CD14-positive monocyte (primary cell): ENCODE measurements at places on chromosomes 5 and 9. TPM values are rescaled to one million over a fixed set of nuclear protein-coding genes. Genes with fewer than 3 reads are reported as not detected.

DNA sequence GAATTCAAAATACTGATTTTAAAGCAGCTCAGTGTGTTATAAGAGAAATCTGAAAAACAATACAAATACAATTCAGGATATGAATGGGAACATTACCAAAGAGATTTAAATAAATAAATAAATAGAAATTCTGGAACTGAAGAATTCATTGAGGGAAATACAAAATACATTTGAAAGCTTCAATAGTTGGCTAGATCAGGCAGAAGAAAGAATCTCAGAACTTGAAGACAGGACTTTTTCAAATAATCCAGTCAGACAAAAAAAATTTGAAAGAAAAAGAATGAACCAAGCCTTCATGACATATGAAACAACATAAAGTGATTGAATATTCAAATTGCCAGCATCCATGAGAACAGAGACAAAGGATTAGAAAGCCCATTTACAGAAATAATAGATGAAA, 59.6 kb upstream of the TLX3 start:
- no peaks in the 10 kb centered on the region for H3K27me3 ChIP-seq
- no peak overlapping the region for H3K4me3 ChIP-seq
- H3K4me1 ChIP-seq, result no peaks in the 10 kb centered on the region
- no peak for DNase-seq

- H3K4me3 ChIP-seq, result no peak overlapping the region
- H3K27ac ChIP-seq, result no peak overlapping the region
- peak; percentile 86 for DNase-seq
- H3K4me1 ChIP-seq, result peaks cover 47% of the 10 kb centered on the region
These were observed 38.0 kb upstream of the ADAM19 start for GRCh38 chr5:157613385-157614245.

GRCh38 chr5:125125031-125125823, 378.8 kb upstream of the ZNF608 start:
- no peaks in the 10 kb centered on the region for H3K4me1 ChIP-seq
- H3K4me3 ChIP-seq, result no peak overlapping the region
- H3K27me3 ChIP-seq, result no peaks in the 10 kb centered on the region
- no peak overlapping the region for H3K27ac ChIP-seq

DNA sequence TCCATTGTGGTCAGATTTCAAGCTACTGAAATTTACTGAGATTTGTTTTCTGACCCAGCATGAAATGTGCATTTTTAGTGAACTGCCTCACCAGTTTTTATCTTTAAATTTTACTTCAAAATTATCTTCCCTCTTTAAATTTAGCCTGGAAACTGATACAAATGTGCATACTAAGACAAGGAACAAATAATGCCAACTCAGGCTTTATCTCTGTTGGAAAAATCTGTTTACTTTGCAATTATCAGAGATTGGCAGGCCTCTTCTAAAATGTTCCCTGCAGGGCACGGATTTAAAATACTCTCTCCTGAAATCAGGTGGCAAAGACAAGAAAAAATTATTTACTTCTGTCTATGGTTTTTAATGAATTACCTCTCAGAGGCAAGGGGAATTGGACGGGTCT, 151.0 kb upstream of the PTCH1 start:
- no peaks in the 10 kb centered on the region for H3K36me3 ChIP-seq
- H3K4me1 ChIP-seq, result no peaks in the 10 kb centered on the region
- DNase-seq, result no peak

DNA sequence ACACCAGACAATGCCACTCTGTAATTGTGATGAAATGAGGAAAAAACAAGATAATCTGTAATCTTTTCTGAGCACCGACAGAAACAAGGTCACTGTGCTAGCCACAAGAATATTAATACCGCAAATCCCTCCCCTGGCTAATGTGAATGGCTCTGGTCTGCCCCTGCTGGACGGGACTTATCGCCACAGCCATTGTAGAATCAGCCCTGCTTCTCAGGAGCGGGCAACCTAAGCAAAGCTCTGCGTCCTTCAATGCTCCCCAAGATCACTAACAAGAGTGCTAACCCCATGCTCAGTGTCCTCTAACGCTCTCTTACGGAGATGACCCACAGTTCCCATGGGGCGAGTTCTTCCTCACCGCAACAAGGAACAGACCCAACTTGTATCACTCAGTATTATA, 42.7 kb downstream of the OR2V1 start:
- peaks cover 3% of the 10 kb centered on the region for H3K27me3 ChIP-seq
- no peaks in the 10 kb centered on the region for H3K36me3 ChIP-seq
- no peaks in the 10 kb centered on the region for H3K4me1 ChIP-seq
- no peak for DNase-seq

DNA sequence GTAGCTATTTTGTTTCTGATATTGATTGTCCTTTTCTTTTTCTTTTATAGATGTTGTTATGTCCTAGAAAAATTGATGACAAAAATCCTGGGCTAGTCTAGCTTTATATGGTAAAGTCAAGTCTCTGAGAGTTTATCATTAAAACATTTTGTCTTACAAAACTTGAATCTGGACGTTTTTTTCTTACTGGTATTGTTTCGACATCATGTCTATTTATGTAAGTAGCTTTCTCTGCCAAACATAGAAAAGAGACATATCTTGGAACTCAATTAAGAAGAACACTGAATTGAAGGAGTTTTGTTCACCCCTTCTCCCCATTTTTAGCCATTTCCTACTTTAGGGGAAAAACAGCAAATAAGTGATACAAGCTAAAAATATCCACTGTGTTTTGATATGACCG, 151.5 kb downstream of the ISOC1 start:
- DNase-seq, result no peak
- no peaks in the 10 kb centered on the region for H3K36me3 ChIP-seq
- no peak overlapping the region for H3K4me3 ChIP-seq
- no peak overlapping the region for H3K27ac ChIP-seq
- no peaks in the 10 kb centered on the region for H3K27me3 ChIP-seq

GRCh38 chr5:79021753-79022152, 36.6 kb upstream of the ARSB start:
- no peaks in the 10 kb centered on the region for H3K36me3 ChIP-seq
- no peaks in the 10 kb centered on the region for H3K4me1 ChIP-seq
- H3K4me3 ChIP-seq, result no peak overlapping the region
- no peak for DNase-seq
- H3K27me3 ChIP-seq, result peaks cover 8% of the 10 kb centered on the region

DNA sequence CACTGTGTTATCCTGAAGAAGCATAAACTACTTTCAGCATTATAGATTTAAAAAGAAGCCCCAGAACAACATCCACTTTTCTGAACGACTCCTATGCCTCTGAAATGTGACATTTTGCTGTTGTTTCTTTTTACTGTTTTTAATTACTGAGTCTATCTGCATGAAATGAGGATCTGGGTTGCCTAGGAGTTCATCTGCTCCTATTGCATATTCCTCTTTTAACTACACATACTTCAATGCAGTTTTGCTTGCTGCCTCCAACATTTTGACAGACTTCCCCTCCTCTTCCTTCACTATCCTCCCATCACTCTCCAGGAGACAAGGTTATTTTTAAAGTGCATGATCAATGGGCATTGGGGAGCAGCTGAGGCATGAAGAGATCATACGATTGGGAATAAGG, 164.5 kb downstream of the TMC1 start:
- H3K36me3 ChIP-seq, result no peaks in the 10 kb centered on the region
- no peak for DNase-seq
- no peak overlapping the region for H3K4me3 ChIP-seq
- no peaks in the 10 kb centered on the region for H3K4me1 ChIP-seq
- peaks cover 8% of the 10 kb centered on the region for H3K27me3 ChIP-seq

GRCh38 chr5:167168971-167169370, 1122.5 kb upstream of the WWC1 start:
- DNase-seq, result no peak
- H3K4me3 ChIP-seq, result no peak overlapping the region
- H3K36me3 ChIP-seq, result no peaks in the 10 kb centered on the region
- H3K27ac ChIP-seq, result no peak overlapping the region

DNA sequence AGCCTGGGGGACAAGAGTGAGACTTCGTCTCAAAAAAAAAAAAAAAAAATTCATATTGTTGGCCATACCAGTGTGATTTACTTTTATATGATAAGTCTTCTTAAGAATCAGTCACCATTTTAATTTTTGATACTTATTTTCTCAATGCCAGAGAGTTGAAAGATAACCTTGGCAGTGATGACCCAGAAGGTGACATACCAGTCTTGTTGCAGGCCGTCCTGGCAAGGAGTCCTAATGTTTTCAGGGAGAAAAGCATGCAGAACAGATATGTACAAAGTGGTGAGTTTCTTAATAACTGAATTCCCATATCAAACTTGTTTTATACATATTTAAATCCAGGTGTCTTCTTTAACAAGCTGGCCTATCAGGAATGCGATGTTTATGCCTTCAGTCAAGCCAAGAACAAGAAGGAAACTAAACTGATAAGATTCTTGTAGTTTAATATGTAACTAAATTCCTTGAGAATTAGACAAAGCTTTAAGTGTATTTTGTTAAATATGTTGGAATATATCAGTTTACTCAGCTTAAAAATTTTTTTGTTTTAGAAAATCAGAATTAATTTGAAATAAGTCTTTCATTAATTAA, 81.5 kb downstream of the NIPBL start:
- H3K4me3 ChIP-seq, result no peak overlapping the region
- H3K27ac ChIP-seq, result no peak overlapping the region
- H3K27me3 ChIP-seq, result no peaks in the 10 kb centered on the region

GRCh38 chr9:14136646-14137370, 177.1 kb downstream of the NFIB start:
- H3K27me3 ChIP-seq, result no peaks in the 10 kb centered on the region
- DNase-seq, result no peak
- H3K27ac ChIP-seq, result no peak overlapping the region
- H3K36me3 ChIP-seq, result no peaks in the 10 kb centered on the region

GRCh38 chr9:18689921-18690320, 216.0 kb downstream of the ADAMTSL1 start:
- no peak for DNase-seq
- no peaks in the 10 kb centered on the region for H3K4me1 ChIP-seq
- no peaks in the 10 kb centered on the region for H3K36me3 ChIP-seq
- H3K27ac ChIP-seq, result no peak overlapping the region
- H3K27me3 ChIP-seq, result no peaks in the 10 kb centered on the region

- H3K27me3 ChIP-seq, result no peaks in the 10 kb centered on the region
- peaks cover 27% of the 10 kb centered on the region for H3K36me3 ChIP-seq
- H3K4me3 ChIP-seq, result peak overlapping the region; percentile 98
These were observed 3.1 kb downstream of the RNF44 start for GRCh38 chr5:176533894-176534611.

DNA sequence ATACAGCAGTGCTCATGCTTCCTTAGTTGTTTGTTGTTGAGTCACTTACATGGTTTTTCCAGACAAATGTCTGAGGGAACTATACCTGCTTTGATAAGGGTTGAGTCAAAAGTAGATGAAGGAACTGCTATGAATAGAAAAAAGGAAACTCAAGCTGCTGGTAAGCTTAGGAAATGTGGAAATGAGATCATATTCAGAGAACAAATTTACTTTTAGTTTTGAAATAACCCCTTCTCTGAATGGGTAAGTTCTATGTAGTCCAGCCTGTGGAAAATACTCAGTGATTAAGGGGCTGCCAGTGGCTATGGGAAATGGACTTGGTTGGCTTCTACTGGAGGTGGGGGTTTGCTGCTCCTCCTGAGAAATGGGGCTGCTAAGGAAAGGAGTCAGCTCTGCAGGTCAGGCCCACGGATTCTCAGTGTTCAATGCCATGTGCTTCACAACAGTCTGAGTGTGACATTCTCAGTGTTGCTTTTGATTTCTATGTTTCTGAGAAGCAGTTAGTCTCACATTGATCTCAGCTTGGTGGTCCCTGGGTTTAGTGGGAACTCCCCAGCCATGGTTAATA, 47.7 kb upstream of the GLRX start:
- peaks cover 56% of the 10 kb centered on the region for H3K4me1 ChIP-seq
- no peaks in the 10 kb centered on the region for H3K36me3 ChIP-seq
- peak overlapping the region; percentile 31 for H3K4me3 ChIP-seq

GRCh38 chr5:83156001-83156400, 78.7 kb downstream of the XRCC4 start:
- H3K27me3 ChIP-seq, result no peaks in the 10 kb centered on the region
- peaks cover 18% of the 10 kb centered on the region for H3K4me1 ChIP-seq

DNA sequence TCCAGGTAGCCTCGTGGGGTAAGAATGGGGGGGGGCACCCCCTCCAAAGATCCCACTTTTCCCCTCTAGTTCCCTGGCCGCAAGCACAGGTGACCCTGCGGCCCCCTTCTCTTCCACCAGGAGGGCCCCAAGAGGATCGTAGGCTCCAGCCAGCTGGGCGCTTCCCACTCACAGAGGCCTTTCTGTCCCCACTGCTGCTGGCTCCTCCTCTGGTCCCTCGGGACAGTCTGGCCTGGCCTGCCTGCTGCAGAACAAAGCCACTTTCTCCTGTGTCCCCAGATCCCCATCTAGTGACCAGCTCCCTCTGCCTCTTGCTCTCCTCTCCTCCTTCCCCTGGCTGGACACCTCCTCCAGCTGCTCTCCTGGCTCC, 534 bp upstream of the SAPCD2 start:
- H3K4me3 ChIP-seq, result peak overlapping the region; percentile 71
- H3K4me1 ChIP-seq, result peaks cover 41% of the 10 kb centered on the region
- DNase-seq, result no peak
- no peaks in the 10 kb centered on the region for H3K27me3 ChIP-seq

DNA sequence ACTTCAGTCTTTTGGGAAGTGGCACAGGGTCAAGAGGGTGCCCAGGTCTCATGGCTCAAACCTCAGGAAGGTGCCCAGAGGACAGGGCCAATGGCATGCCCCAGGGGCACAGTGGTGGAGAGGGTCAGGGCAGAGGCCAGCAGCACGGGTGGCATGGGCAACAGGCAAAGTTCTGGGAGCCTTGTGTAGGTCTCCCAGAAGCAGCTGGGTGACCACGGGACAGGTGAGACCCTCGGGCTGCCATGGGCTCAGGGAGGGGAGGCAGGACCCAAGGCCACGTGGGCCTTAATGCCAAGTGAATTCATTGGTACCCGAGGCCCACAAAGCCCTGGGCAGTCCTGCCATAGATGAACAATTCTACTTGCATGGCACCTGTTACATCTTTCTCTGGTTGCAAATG, 72.4 kb upstream of the ADAMTS2 start:
- H3K4me3 ChIP-seq, result no peak overlapping the region
- H3K27ac ChIP-seq, result no peak overlapping the region
- no peaks in the 10 kb centered on the region for H3K27me3 ChIP-seq
- DNase-seq, result no peak

GRCh38 chr5:82335806-82336205, 57.7 kb upstream of the RPS23 start:
- H3K27ac ChIP-seq, result no peak overlapping the region
- H3K27me3 ChIP-seq, result no peaks in the 10 kb centered on the region
- DNase-seq, result no peak
- no peaks in the 10 kb centered on the region for H3K4me1 ChIP-seq
- H3K4me3 ChIP-seq, result no peak overlapping the region

GRCh38 chr9:111599092-111599954, at the start of gene PTGR1:
TSS of gene PTGR1 (minus strand) at chr9:111599647. CDS start at chr9:111597422, 2,225 bp downstream.
- H3K36me3 ChIP-seq, result no peaks in the 10 kb centered on the region
- H3K4me1 ChIP-seq, result peaks cover 25% of the 10 kb centered on the region
- no peak within 1 kb of the TSS for H3K27ac ChIP-seq
- H3K4me3 ChIP-seq, result peak within 1 kb of the TSS; percentile 59
- H3K27me3 ChIP-seq, result no peaks in the 10 kb centered on the region

GRCh38 chr5:179315356-179315890, 29.8 kb downstream of the ADAMTS2 start:
- no peak overlapping the region for H3K27ac ChIP-seq
- no peak for DNase-seq
- no peaks in the 10 kb centered on the region for H3K4me1 ChIP-seq
- no peaks in the 10 kb centered on the region for H3K27me3 ChIP-seq
- no peak overlapping the region for H3K4me3 ChIP-seq

- DNase-seq, result no peak
- peaks cover 2% of the 10 kb centered on the region for H3K27me3 ChIP-seq
- no peak overlapping the region for H3K27ac ChIP-seq
- H3K36me3 ChIP-seq, result no peaks in the 10 kb centered on the region
These were observed 259.7 kb upstream of the ZNF608 start for GRCh38 chr5:125006011-125006685.

Gene SHISAL2B
- polyA plus RNA-seq, result not detected in 2 replicates

Gene HABP4
- 0.50 and 0.68 TPM in 2 replicates for polyA plus RNA-seq

Gene MLANA
- polyA plus RNA-seq, result not detected in 2 replicates

Gene ADAMTS19
- polyA plus RNA-seq, result not detected in 2 replicates

Gene FAM221B
- polyA plus RNA-seq, result not detected
